ENCODE measurements at places on chromosomes 7 and 10.

- no peak for DNase-seq
Observed at GRCh38 chr10:54880996-54881395, 80.0 kb upstream of the PCDH15 start.

GRCh38 chr7:134669845-134670373 is 23.3 kb downstream of the BPGM start:
- DNase-seq = peak; percentile 38

DNA sequence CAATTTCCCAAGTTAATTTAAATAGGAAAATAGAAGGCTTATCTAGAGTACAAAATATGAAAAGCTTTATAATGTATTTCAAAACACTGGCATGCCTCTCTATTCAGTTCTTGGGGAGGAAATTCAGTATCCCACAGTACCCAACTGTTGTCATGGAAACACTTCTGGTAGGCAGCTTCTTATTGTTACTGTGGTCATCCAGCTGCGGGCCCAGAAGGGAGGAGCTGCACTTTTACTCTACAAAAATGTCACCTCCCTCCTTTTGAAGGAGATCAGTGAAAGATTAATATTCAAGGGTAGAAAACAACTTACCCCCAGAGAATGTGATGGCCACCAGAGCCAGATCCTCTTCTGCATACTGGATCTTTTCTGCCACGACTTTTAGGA is 202.8 kb downstream of the RAPGEF5 start:
- no peak for DNase-seq

- DNase-seq = no peak
Observed at GRCh38 chr10:91575044-91575610, 57.7 kb downstream of the PPP1R3C start.

- DNase-seq = no peak
Observed at GRCh38 chr7:45479781-45480180, 94.4 kb upstream of the ADCY1 start.

DNA sequence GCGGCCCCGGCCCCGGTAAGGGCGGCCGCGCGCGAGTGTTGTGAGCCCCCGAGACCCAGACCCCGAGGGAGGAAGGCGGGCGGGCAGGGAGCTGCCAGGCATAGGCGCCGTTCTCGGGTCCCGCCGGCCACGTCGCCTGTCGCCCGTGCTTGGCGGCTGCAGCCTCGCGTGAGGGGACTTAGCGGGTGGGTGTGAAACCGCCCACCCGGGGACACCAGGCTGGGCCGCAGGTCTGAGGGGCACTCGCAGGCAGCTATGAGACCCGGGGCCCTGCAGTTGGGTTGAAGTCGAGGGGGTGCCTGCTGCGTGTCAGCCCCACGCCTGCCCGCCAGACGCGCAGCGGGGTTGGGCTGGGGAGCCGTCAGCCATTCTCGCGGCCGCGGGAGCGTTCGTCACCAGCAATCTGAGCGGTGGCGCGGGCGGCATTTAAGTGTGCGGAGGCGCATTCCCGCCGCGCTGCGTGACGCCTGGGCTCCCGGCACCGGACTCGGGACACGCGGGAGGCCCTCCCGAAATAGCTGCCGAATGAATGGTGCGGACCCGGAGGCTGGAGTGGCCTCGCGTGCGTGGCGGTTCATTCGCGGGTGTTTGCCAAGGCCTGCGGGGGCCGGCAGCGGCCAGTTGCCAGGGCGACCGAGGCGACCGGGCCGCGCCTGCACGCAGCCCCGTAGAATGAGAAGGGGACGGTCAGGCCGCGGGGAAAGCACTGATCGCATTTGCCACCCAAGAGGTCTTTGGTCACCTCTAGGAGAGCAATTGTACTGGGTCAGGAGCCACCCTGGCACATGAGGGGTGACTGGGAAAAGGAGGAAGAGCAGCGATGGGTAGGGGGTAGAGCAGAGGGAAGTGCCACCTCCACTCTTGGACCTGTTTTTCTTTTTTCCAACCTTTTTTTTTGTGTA is 750 bp downstream of the ZNF398 start:
- DNase-seq = peak; percentile 42

DNA sequence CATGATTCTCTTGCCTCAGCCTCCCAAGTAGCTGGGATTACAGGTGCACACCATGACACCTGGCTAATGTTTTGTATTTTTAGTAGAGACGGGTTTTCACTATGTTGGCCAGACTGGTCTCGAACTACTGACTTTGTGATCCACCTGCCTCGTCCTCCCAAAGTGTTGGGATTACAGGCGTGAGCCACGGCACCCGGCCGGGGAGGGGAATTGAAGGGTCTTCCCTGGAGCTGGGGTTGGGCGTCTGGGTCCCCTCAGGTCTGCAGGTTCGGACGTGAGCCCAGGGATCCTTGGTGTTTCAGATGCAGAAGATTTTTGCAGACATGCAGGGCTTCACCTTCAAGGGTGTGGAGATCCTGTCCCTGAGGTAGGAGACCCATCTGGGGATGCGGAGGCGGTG is 6.0 kb upstream of the MUC12 start:
- no peak for DNase-seq

DNA sequence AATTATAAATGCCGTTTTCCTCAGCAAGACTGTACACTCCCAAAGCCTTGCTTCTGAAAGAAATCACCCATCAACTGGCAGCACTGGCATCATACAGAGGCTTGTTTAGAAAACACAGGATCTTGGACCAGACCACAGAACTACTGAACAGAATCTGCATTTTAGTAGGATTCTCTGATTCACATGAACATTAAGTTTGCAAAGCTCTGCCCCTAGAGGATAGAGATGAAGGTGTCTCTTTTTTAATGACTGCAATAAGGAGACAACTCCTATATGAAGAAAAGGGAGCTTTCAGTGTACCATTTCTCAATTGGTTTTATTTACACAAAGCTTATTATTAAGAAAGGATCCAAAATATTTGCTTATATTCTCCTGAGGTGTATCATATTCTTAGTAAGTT is 172.7 kb downstream of the AGMO start:
- no peak for DNase-seq

GRCh38 chr10:15035385-15036301 is 8.1 kb upstream of the OLAH start:
- no peak for DNase-seq

DNA sequence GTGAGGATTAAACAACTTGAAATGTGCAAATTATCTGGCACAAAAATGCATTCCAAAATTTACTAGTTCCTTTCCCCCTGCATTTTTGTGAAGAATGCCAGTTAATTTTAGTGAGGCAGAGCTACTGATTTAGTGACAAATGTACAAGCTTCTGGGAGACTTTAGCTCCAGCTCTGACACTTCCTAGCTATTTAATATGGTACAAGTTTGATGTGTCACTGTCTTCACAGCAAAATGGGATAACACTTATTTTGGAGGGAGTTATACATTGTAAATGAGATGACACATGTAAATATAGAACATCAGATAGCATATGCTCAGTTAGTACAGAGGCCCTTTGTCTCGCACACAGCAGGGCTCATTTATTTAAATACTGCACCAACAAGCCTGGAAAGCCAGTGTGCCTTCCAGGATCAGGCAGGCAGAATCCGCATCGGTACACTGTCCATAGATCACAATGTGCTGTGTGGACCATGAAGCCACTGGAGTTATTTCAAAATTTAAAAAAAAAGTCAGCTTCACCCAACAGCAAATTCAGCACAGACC is 48.7 kb downstream of the ELMO1 start:
- no peak for DNase-seq

DNA sequence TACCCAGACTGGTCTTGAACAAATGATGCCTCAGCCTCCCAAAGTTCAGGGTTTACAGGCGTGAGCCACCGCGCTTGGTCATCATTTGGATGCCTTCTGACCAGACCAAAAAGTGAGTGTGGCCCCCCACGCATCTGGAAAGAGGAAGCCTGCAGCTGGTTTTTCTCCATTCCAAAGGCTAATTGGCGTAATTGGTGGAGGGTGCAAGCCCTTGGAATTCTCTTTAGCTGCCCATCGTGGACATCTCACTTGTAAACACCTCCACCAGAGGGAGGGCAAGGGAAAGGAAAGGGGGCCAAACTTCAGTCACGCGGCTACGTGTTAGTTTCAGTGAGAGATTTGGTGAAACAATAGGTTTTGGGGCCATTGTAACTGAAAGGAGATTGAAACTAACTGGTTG is 4.1 kb upstream of the ARHGAP21 start:
- no peak for DNase-seq

GRCh38 chr7:41174521-41174920 is 528.4 kb downstream of the INHBA start:
- DNase-seq = no peak

DNA sequence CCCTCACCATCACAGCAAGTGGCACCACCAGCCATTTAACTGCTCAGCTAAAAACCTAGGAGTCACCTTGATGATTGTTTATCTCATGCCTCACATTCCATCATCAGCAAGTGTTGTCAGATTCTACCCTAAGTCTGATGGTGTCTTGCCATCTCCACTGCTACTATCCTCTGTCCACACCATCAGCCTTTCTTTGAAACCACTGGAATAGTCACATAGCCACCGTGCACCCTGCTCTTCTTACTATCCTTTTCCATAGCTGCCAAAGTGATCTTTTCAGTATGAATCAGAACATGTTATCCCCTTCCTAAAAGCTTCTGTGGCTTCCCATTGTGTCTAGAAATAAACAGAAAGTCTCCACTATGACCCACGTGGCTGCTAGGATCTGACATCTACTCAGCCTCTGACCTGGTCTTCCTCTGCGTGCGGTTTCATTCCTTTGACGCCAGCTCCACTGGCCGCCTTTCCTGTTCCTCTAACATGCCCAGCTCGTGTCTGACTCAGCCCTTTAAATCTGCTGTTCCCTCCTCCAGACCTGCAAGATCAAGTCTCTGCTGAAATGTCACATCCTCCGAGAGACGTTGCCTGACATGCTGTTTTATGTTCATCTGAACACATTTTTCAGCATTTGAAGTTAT is 16.5 kb upstream of the CHN2 start:
- no peak for DNase-seq

DNA sequence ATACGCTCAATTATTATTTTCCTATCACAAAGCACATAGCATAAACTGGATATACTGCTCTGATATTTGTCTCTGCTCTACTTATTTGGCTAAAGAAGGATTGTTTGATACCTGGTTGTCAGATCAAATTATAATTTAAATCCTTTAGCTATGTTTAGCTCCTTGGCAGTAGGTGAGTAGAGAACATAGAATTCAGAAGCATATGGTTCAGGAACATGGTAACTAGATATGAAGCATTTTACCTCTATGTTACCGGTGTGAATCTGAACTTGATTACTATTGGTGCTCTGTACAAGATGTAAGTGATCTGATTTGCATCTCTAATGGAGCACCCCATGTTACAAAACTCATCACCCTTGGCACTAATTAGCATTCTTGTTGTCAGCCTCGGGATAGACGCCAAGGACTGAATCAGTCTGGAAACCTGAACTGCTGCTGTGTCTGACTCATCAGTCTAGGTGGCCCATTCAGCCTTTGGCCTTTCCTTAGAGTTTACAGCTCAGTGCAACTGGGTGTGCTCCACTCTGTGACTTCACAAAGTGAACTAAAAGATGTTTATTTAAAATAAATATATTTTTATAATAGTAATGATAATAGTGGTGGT is 12.3 kb upstream of the MYPN start:
- no peak for DNase-seq

GRCh38 chr10:94041206-94041605 is 47.5 kb downstream of the PLCE1 start:
- no peak for DNase-seq

DNA sequence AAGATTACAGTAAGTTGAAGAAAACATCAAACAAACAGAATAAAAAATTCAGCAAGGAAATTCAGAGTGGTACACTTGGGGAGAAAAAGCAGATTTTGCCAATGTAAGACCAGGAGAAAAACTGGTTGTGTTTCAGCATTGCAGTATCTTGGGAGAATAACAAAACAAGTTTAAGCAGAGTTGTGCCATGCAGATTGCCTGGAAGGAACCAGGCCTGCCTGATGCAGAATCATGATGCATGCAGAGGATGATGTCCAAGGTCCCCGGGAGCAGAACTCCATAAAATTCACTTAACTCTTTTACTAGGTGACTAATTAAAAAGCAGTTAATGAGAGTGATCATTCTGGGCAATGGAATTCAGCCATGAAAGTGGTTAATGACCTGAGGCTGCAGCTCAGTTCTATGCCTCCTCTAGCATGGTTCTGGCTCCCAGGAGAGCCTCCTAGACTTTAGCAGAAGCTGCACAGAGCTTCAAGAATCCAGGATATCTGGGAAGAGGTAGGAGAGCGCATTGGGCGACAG is 379.7 kb upstream of the C7orf33 start:
- DNase-seq = no peak

DNA sequence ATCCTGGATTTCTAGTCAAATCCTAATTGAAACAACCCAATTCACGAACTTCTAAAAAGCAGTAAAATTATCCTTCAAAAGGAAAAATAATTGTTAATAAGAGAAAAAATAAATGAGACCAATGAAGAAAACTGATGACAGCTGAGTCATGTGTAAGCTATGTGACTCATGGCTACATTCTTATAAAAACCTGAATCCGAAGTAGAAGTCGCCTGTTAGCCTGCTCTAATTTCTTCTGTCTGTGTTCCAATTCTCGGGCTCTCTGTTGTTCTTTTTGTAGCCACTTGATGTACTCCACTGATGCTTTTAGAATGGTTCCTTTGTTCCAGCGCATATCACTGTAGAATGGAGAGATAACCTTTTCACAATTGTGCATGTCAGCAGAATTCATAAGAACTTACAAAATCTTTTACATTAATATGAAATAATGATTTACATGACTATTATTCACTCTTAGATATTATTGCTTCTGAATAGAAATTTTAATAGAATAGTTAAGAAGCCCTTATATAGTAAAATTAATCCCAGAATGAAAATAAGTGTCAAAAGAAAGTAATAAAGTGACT is 88.8 kb downstream of the TFEC start:
- DNase-seq = no peak

GRCh38 chr7:28815928-28816373 is 142.2 kb downstream of the TRIL start:
- no peak for DNase-seq

DNA sequence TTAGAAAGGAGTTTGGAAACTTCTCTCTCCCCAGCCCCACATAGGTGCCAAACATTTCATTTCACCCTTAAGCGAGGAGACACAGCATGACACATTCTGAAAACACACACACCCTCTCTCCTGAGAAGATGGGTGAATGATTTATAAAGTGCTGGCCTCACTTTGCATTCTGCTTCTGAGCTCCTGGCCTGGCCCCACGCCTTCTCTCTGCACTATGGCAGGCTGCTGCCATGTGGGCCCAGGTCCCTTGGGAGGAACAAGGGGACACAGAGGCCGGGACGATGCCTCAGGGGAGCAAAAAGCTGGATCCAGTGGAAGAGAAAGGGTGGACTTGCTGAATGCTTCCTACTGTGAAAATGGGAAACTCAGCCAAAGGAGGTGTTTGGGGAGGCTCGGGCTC is 56.0 kb downstream of the CPXM2 start:
- DNase-seq = no peak

DNA sequence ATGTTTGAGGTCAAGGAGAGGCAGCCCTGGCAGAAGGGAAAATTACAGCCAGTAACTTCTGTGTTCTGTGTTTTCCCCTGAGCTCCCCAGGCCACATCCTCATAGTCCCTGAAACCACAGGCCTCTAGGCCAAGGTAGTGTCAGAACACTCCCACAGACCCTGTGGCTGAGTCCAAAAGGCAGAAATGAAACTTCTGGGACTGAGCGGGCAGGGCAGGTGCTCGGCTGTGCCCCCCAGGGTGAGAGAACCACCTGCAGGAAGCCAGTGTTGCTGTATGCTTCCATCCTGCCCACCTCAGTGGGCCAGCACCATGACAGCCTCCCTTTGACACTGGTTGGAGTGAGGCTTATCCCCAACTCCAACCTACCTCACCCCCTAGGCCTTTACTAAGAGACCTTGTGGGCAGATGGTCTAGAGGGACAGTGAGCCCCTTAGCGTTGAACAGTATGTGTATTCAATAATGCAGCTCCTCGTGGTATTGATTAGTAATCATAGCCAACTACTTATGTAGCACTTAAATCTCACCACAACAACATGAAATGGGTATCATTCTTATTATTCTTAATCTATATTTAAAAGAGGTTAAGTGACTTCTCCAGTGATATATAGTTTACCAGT is 30.3 kb downstream of the PIK3CG start:
- DNase-seq = peak; percentile 3
